RPMI8226 (cell line): ENCODE measurements at places on chromosomes 7 and 10.

GRCh38 chr7:133431134-133431724 is 178.4 kb downstream of the EXOC4 start:
- DNase-seq = no peak

DNA sequence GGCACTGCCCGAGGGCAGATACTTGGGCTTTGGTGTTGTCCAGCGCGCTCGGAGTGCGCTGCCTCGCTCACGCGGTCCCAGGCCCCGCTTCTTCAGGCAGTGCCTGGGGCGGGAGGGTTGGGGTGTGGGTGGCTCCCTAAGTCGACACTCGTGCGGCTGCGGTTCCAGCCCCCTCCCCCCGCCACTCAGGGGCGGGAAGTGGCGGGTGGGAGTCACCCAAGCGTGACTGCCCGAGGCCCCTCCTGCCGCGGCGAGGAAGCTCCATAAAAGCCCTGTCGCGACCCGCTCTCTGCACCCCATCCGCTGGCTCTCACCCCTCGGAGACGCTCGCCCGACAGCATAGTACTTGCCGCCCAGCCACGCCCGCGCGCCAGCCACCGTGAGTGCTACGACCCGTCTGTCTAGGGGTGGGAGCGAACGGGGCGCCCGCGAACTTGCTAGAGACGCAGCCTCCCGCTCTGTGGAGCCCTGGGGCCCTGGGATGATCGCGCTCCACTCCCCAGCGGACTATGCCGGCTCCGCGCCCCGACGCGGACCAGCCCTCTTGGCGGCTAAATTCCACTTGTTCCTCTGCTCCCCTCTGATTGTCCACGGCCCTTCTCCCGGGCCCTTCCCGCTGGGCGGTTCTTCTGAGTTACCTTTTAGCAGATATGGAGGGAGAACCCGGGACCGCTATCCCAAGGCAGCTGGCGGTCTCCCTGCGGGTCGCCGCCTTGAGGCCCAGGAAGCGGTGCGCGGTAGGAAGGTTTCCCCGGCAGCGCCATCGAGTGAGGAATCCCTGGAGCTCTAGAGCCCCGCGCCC is at the start of gene NPY:
TSS of gene NPY (plus strand) at position 294 of the 802 bp plus-strand sequence. CDS start 1,051 bp downstream, outside the sequence.
- DNase-seq = no peak

DNA sequence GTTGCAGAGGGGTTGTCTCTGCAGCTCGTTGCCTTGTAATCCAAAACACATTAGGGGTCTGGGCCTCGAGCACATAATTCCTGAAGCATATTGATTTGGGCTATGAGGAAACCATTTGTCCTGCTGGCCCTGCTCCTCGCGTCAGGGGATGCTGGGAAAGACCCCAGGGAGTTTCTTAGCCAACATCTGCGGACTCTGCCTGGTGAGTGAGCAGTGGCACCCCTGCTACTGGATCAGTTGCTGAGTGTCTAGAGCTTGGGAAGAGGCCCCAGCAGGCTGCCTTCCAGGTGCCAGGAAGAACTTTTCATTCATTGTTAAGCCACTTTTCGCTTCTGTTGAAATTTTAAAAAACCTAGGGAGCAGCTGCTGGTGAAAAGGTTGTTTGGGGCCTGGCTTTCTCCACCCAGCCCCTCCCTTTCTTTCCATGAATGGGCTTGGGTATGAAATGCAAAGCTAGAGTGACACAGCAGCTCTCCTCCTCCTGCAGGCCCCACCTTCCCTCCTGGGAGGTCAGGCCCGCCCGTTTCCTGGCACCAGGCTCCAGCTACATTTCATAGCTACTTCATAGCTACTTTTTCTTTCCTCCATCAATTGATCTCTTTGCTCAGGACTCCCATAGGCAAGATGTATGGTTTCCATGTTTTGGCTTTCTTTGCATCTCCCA is 26.8 kb downstream of the TACR2 start:
- no peak for DNase-seq

DNA sequence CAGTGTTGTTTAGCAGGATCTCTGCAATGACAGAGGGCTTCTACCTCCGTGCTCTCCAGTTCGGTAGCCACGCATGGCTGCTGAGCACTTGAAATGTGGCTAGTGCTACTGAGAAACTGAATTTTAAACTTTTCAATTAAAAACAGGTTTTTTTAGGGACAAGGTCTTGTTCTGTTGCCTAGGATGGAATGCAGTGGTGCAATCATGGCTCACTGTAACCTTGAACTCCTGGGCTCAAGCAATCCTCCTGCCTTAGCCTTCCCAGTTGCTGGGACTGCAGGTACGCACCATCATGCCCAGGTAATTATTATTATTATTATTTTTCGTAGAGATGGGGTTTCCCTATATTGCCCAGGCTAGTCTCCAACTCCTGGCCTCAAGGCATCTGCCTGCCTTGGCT is 13.4 kb upstream of the SFRP5 start:
- no peak for DNase-seq

DNA sequence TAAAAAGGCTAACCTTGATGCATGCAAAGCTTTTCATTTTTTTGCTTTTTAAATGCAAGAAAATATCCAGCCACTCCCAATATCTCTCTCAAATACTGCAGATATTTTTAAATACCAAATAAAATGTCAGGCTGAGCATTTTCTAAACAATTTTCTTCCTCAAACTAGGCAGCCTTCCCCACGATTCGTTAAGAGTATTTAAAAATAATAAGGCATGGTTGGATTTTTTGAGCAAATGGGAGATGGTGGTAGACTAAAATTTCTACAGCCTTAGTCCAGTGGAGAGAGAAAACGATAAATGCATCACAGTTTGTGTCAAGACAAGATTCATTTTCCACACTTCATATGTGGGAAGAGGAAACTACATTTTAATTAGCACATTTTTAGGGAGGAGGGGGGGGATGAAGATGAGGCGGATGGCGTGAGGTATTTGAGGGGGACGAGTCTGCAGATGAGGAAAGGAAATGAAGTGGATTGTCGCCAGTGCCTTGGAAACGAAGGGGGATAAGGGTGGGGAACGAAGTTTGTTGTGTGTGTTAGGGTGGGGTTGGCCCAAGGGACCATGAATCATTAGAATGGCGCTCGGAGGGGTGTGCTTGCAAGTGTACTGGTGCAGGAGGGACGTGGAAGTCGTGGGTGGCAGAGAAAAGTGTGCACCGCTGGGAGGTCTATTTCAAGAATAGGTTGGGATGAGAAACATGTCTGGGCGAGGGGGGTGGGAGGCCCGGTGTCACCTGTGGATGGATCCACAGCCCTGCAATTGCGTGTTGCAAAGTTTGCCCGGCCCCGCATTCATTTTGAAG is 1.2 kb upstream of the ADD3 start:
- DNase-seq = no peak

DNA sequence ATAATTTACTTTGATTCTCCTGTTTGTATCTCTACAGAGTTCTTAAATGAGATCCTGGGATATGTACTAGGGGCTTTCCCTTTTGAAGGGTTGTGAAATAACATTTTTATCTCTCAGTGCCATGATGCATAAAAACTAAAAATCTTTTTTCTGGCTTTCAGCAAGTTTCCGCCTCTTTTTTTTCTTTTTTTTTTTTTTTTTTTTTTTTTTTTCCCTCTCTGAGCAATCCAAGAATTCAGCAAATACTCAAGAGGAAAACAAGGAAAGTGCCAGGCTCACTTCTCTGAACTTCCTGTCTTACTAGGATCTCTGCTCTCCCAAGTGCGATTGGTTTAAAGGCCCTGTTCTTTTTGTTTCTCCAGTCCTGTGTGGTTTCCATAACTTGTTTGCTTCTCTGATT is 79.9 kb downstream of the HYCC1 start:
- no peak for DNase-seq

DNA sequence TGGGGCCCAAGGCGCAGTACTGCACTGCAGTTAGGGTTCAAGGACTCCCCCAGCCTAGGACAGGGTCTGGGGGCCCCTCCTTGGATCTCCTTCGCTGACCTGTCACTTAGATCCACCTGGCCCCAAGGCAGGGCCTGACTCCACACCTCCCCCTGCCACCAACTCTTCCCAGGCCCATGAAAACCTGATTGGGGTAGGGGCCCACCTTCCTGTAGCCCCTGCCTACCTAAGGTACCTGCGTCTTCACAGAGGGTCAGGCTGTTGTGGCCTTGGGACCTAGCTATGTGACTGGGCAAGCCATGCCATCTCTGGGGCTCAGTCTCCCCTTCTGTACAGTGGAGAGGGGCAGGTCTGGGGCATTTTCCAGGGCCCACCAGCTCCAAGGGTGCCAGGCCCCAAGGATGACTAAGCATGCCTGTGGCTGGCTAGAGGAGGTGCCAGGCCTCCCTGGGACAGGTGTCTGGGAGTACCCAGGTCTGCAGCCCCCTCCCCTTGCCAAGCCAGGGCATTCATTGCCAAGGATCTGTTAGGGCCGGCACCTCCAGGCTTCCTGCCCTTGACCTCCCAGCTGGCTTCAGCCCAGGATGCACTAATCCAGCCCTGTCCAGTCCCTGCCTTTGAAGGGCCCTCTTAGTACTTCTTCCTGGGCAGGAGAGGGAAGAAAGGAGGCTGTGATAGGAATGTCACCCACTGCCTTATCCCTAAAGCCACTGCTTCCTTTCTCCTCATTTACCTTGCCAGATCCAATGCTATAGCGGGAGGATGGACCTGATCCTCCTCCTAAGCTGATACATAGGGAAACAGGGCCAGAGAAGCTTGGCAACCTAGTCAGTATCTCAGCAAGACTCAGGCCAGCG is 1.3 kb downstream of the LIMK1 start:
- no peak for DNase-seq

DNA sequence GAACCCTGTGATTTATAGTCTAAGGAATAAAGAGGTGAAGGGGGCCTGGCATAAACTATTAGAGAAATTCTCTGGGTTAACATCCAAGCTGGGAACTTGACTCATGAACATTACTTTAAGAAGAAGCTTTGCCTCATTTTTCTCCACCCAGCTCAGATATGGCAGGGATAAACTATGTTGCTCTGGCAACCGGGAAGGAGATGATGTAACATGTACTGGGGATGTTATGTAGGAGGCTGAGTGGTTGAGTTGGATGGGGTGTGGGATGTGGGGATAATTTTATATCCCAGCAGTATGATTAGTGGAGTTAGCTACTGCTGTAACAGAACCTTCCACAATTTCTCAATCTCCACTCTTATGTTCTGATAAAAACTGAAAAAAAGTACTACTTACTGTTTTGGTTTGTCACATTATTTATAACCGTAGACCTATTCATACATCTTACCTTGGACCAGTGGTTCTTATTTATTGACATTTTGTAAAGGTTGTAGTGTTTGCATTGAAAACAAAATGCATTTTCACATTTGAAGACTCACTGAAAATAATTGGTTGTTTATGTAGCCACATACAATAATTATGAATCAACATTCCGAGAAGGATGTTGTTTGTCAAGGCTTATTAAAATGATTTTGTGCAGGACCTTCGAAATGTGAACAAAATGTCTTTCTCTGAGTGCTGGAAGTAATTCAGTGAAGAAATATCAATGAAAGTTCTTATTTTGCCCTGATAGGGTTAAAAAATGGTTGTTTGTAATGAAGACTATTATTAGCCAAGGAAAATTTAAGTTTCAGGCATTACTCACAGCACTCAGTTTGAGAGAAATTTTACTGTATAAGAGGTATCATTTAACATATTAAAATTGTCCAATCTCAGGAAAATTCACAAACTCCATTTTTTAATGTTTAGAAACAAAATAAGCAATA is 1.3 kb downstream of the OR2F2 start:
- no peak for DNase-seq

DNA sequence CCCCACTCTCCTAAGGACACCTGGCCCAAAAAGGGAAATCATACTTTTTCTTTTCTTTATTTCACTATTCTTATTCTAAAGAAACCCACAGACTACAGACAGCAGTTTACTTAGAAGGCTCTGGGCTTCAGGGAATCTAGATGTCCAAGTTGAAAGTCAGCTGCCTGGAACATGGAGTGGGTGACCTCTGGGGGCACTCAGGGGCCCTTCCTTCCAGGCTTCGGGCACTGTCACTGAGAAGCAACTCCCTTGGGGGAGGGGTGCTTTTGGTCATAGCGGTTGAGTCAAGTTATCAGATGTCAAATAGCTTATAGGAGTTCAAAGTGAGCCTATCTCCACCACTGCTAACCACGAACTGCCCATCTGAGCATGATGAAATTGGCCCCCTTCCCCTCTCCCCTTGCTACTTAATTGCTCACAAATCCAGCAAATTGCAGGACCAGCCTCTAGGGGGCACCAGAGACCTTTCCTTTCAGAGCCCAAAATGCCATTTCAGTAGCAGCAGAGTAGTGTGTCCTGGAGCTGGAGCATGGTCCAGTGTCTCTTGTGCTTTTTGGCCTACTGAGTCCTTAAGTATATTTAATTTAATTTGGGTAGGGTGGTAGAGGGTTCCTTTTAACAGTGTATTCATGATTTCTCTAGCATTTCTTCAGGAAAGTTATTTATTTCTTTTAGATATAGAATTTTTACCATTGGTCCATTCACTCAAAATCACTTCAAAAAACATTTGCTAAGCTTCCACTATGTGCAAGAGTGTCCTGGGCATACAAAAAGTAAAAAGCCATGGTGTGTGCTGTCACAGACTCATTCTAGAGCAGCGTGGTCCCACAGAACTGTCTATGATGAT is 463.8 kb downstream of the KCNMA1 start:
- peak; percentile 59 for DNase-seq

DNA sequence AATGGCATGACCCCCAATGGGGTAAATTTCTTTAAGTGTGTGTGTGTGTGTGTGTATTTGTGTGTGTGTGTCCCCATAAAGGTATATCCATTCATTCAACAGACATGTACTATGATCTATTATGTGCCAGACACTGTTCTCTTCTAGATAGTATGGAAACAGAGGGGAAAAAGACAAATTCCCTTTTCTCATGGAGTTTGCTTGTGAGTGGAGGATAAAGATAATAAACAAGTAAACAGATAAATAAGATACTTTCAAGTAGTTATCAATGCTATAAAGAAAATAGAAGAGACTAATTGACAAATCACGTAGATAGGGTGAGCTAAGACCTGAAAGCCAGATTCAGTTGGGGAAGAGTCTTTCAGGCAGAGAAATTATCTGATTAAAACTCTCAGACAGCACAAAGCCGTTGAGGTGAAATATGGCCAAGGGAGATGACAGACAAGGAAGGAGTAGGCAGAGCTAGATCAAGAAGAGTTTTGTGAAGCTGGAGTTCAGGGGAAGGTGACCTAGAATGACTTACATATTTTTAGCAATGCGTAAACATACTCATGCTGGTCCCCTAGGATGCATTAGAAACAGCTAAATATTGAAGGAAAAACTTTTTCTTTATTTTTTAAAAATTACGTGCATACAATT is 45.2 kb upstream of the DMTF1 start:
- no peak for DNase-seq

DNA sequence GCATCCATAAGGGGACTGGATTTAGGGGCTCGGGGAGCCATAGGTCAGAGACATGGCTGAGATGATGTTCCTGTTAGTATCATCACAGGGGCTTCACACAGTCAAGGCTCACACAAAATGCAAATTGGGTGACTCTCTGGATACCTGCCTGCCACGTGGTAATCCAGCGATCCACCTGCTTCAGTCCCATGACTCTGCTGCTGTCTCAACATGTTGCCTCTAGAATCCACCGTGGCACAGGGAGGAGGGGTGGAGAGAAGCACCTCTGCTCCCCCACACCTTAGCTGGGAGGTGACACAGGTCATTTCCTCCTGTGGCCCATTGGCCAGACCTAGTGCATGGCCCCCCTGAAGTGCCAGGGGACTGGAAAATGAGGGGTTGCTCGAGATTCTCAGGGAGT is 83.1 kb downstream of the CDH23 start:
- DNase-seq = no peak

- peak; percentile 68 for DNase-seq
These were observed 85.2 kb upstream of the PIK3CG start for GRCh38 chr7:106779877-106780276.

GRCh38 chr7:9226500-9226899 is 793.1 kb downstream of the NXPH1 start:
- no peak for DNase-seq

GRCh38 chr7:365593-365992 is 75.6 kb downstream of the FOXL3 start:
- no peak for DNase-seq

GRCh38 chr7:143516981-143517380 is 39.3 kb downstream of the TAS2R41 start:
- no peak for DNase-seq
